ENCODE measurements at places on chromosomes 12 and 14.

DNA sequence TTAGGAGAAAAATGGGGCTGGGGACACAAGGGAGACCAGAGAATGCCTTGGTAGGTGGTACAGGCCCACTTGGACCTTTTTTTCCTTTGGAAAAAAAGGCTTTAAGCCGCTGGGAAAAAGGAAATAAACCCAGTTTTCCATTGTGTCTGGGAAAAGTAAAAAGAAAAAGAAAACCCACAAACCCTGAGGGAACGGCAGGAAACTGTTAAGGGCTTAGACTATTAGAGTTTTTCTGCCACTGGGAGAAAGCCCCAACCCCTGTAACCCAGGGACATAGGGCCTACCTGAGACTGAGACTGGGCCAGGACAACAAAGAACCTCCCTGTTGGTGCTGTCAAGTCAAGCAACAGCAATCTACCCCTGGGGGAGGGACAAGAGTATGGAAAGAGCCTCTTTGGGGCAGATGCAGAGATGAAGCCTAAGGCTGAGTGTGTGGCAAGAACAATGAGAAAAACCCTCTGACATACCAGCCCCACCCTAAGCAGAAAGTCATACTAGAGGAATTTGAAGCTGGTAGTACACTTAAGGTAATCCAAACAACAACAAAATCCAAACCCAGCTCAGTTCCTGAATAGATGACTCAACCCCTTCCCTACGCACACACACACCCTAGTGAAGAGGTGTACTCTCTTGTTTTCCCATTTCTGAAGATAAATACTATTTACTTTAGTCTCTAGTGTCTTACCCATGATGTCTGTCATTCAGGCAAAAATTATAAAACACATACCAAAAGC, 22.8 kb downstream of the ATF1 start:
- DNase-seq: no peak

- DNase-seq: no peak
Observed at GRCh38 chr12:9367828-9368227, 159.6 kb upstream of the PZP start.

DNA sequence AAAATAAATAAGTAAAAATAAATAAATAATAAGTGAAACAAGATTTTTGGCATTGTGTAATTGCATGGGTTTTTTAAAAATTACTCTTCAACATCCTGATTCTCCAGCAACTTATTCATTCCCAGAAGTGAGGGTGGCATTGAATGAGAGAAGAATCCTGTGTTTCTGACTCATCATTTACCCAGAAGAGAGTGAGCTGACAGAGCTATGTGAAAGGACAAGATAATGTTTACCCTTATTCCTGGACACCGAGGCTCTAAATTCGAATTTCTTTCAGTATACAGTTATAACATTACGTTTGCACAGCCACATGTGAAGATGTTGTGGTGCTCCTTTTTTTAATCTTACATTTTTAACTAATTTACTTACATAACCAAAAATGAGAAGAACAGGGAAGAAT, 36.4 kb downstream of the BBS10 start:
- no peak for DNase-seq

DNA sequence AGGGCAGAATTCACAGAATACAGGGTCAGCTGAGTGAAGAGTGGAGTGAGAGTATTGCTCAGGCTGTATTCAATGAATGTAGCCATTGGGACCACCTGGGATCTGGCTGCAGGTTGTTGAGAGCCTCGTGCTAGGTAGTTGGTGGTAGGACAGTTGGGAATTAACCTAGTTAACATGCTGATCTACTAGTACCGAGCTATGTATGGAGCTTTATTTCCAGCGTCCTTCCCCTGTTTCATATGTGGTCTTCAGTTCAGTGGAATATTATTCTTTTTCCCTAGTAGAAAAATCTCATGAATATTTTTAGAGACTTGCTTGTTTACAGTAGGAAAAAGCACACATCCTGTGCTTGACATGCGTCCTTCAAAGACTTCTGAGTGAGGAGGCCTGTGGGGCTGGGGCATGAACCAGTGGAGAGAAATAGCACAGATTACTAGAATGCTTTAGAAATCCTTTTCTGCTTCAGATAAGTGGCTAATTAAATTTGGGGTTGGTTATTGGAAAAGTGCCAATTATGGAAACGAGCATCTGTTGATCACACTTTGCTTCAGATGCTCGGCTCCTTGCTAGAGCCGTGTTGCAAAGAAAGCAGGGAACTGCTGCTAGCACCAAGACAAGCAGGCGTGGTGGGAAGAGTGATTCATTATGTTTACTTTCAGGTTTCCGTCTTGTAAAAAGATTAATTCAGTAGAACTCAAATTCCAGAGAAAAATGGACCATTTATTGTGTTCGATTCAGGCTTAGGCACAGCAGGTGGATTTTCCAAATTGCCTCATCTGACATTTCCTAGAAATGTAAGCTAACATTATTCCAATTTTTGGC, 53.6 kb downstream of the ARF6 start:
- no peak for DNase-seq

GRCh38 chr12:19161216-19161615, 31.7 kb downstream of the PLEKHA5 start:
- DNase-seq: no peak

DNA sequence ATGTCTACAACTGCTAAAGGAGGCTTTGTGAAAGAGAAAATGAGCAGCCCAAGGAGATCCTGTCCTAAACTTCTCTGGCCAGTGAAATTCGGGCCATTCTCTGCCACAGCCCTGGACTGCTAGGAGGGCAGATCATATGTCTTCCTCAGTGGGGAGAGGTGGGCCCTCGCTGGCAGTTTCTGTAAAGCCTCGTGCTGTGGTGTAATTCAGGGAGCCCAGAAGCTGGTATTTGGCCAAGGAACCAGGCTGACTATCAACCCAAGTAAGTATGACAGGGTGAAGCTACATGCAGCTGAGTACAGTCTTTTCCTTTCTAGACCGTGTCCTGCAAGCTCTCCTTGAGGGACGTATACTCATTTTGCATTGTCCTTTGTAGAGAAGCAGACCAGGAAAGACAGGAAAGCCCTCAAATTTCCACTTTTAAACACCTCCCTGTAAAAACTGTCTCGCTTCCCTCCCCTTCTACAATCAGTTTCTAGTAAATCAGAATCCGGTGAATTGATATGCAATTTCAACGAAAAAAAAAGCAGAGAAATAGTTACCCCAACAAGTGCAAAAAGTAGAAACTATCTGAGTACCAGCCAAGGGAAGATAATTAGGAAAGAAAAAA, 106.8 kb downstream of the DAD1 start:
- DNase-seq: no peak

- DNase-seq: no peak
Observed at GRCh38 chr14:99821519-99822508, 28.6 kb downstream of the EML1 start.

All from stimulated activated CD4-positive, alpha-beta T cell treated with anti-CD3 and anti-CD28 coated beads, Interleukin-1b, Interleukin-23, amount 100 ng/mL, for 1 hour (primary cell).